RCC 7860 (cell line): ENCODE measurements at places on chromosomes 13 and 19.
A peak's percentile ranks its signal among the peaks of the same experiment; 100 is the strongest.

GRCh38 chr13:31922724-31923123, 108.8 kb upstream of the FRY start:
- no peak for DNase-seq

- DNase-seq: peak; percentile 85
These were observed 113.0 kb downstream of the TEX26 start for GRCh38 chr13:31045286-31046081.

DNA sequence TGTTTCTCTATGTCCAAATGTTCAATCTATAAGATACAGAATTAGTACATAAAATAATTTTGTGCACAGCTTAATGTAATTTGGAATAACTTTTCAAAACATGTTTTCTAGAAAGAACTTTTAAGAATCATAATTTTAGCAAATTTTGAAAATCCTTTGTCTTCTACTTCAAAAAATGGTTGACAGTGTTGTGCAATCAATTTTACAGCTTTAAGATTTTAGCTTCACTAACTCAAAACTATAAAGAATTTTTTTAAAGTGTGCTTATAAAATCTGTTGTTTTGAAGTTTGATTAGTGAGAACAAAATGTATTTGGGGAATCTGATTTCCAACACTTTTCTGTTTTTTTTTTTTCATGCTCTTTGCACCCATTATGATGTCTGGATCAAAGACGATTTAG, 12.7 kb upstream of the SPACA6 start:
- DNase-seq: no peak

- no peak for DNase-seq
These were observed 1.6 kb downstream of the ESD start for GRCh38 chr13:46795321-46795720.

DNA sequence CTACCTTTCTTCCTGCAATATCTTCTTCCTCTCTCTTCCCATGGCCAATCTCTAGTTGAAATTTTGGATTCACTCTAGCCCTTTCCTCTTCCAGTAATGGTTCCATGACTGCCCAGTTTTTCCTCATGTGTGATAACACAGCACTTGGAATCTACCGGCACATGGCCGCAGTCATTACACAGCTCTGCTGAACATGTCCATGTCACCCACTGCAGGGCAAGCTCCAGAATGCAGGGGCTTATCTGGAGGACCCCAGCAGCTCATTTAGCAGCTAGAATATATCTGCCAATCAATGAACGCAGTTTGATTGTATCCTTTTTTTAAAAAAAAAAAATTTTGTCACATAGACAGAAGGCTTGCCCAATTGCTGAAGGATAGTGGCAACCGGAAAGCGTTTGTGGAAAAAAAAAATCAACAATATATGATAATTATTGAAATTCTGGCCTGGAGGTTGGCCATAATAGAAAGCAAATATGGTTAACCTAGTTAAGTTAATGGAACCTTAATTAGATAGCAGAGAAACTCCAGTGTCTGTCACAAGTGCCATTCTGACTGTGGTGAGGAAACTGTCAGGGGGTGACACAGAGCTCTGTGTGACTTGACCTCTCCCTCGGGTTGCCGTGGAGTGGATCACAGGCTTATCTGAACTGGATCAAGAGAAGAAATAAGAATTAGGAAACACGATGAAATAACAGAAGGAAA, 426.7 kb downstream of the LIG4 start:
- no peak for DNase-seq

DNA sequence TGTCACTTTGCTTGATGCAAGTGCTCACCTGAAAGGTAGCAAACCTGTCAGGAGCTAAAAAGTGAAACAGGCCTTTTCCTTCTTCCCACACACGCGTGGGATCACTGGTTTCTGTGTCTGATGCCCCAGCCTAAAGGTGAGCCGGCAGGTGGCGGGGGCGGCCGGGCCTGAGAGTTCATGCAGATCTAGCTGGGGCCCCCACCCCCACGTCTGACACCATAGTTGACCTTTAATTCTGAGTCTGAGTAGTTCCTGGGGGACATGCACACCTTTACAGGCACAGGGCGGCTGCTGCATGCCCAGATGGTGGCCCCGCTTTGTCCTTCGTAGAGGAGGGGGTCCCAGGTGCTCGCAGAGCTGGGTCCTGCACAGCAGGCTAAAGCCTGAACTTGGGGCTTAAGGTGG, 345.3 kb downstream of the TEX29 start:
- no peak for DNase-seq

- DNase-seq: no peak
These were observed 56.3 kb downstream of the TNFSF13B start for GRCh38 chr13:108325863-108326262.

DNA sequence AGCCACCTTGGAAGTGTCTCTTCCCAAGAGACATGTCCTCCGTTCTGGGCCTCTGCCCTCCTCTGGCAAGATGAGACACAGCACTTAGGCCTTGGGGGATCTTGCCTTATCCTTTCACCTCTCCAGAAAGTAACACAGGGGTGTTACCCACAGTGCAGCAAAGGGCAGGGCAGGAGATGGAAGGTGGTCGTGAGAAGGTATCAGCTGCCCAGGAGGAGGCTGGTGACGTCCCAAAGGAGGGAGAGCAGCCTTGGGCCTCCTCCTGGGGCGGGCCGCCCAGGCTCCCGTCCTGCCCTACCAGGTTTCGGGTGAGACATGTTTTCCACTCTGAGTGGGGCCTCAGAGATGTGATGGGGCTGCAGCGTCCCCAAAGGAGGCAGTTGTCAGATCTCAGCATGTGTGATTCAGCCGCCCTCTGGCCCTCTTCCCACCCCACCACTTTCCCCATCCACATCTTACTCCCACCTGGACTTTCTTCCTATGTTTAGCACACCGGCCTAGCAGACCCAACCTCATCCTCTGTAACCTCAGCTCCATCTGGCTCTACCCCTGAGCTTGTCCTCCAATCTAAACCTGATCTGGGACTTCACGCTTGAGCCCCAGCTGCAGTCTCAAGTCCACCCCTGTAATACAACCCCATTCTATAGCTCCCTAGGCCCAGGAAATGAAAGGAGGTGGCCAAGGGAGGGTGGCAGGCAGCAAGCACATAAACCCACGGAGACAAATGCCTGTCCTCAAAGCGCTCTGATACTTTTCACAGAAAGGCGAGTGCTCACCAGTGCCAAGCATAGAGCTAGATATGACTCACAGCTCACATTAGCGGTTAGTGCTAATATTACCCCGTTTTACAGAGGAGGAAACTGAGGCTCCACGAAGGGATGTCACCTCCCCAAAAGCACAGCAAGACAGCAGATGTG, 9.3 kb downstream of the POU2F2 start:
- no peak for DNase-seq

GRCh38 chr13:59450229-59450628, 713.5 kb downstream of the DIAPH3 start:
- no peak for DNase-seq

DNA sequence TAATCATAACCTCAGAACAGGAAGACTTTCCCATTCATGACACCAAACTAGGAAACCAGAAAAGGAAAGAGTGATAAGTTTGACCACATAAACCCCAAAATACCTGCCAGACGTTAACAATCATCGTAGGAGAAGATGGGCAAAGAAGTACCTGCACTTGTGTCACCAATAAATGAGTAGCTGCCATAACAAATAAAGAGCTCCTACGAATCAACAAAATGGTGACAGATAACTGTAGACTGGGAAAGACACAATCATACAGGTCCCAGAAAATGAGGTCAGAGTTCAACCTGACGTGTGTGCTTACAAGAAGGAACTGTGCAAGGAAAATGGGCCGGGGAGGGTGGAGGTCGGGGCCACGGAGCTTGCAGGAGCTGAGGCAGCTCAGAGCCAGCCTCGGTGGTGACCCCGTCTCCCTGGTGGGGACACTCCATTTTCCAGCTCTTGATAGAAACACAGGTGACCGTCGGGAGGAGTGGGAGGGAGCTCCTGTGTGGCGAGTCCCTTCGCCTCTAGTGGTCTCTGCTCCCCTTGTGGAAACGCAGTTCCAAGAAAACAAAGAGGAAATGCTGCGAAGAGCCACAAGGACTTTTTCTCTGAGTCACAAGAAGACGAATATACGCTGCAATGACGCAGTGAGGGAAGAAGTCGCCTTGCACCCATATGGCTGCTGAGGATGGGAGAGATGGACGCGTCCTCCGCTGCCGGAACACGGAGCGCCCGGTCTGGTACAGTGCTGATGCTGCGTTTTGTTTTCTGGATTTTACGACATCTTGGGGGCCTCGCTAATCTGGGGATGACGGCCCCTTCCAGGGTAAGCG, 9.5 kb downstream of the PIP5K1C start:
- no peak for DNase-seq

DNA sequence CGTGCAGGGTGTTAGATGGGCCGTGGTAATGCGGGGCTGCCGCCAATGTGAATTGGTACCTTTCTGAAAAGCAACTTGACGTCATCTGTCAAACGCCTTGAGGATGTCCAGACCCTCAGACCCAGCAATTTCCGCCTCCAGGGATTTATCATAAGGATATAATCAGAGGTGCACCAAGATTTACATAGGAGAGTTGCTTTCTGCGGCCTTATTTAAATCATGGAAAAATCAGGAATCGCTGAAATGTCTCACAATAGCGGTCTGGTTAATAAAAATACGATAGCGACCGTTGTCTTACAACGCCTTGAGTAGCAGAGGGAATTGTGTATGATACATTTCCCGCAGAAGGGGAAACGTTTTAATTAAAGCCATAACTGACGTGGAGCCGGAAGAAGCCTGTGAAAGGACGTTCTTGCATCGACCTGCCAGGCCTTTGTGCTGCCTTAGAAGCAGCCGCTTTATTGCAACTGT, 32.3 kb upstream of the NDUFS7 start:
- DNase-seq: no peak

GRCh38 chr13:44842158-44842557, 147.1 kb downstream of the NUFIP1 start:
- peak; percentile 6 for DNase-seq

DNA sequence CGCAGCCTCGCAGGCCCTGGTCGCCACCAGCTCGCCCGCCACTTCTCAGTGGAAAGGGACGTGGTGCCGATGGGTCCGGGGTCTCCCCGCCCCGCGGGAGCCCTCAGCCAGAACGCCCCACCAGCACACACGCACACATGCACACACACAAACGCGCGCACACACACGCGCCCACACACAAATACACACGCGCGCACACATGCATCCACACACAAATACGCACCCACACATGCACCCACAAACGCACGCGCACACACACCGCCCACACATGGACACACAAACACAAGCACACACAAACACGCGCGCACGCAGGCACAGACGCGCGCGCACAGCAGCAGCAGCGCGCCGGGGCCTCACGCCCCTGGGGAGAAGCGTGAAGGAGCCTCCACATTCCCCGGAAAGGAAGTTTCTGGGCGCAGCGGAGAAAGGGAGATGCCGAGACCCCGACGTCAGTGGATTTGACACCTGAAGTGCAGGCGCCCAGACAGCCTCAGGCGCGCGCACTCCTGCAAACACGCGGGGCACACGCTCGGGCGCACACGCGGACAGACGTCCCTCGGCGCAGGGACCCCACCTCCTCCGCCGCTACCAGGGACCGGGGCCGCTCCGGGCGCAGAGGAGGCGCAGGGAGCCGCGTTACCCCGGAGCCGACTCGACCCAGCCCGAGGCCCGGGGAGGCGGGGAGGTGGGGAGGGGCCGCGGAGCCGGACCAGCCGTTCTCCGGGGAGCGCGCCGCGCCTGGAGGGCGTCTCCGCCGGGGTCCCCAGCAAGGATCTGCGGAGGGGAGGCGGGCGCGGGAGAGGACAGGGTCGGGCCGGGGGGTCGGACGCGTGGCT, 622 bp downstream of the RASA3 start:
- no peak for DNase-seq

DNA sequence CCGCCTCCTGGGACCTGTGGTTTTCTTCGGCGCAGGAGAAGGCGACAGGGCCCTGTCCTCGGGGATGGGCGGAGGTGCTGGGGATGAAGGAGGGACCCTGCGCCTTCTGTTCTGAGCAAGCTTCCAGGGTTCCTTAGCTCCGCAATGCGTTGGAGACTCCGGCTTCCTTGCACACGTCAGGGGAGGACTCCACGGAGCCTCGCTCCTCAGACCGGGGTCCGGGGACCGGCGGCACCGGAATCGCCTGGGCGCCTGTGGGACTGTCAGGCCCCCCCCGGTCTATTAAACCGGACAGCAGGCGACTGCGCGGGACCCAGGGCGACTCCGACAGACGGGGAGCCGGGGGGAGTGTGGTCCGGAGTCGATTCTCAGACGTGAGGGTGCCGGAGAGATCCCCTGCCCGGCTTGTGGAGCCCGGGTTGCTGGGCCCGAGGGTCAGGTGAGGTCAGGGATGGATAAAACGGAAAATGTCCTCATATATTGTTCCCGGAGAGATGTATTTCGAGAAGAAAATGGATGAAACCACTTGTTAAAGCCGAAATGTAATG, 227.4 kb downstream of the TEX29 start:
- no peak for DNase-seq

DNA sequence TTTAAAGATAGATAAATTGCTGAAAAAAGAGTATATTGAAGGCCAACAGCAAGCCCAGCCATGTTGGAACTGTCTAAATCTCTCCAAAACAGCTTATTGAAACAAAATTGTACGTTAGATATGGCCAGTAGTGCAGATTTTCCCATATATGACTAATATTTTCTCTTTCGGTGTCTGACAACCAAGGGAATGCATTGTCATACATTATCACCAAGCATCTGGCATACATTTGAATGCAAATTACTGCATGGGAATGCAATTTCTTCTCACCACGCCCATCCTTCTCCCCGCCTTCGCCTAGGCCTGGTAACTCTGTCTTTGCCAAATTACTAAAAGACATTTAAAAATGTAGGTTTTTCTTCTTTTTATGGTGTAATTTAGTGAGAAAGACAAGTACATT, 32.5 kb upstream of the IRS2 start:
- DNase-seq: no peak

DNA sequence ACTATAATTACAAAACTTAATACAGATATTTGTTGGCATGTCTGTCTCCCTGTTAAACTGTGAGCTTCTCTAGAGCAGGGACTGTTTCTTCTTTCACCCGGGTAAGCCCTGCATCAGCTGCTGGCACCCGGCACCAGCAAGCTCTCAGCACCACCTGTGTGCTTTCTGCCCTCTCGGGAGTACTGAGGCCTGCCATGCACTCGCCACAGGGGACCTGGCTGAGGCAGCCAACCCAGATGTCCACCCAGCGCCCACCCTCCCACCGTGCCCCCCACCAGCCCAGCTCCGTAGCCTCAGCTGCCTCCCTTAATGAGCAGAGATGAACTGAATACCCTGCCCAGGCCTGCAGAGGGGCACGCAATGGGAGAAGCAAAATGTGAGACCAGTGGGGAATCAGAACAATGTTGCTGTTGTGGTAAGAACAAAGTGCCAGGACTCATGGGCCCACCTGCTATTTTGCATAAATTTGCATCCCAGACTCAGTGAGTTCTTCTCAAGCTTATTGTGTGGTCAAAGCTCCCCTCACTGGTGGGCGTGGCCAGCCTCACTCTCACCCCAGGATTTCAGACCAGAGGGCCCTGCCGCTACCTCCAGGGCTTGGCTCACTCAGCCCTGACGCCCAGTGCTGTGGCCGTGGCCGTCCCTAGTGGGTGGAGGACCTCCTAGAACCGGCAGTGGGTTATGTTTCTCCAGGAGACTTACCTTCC, 14.6 kb upstream of the SERPINE3 start:
- DNase-seq: no peak

GRCh38 chr13:78138756-78139155, 220.1 kb upstream of the EDNRB start:
- DNase-seq: no peak

- no peak for DNase-seq
These were observed 3.4 kb downstream of the SF3A2 start for GRCh38 chr19:2239771-2240770.

- DNase-seq: no peak
These were observed 40.8 kb upstream of the CEACAM21 start for GRCh38 chr19:41535029-41535622.

- DNase-seq: peak; percentile 7
These were observed 186.2 kb upstream of the PCDH9 start for GRCh38 chr13:67416047-67416925.

GRCh38 chr19:54439174-54439851, 9.7 kb upstream of the LENG8 start:
- no peak for DNase-seq
